ENCODE measurements at places on chromosomes 7 and 10.

DNA sequence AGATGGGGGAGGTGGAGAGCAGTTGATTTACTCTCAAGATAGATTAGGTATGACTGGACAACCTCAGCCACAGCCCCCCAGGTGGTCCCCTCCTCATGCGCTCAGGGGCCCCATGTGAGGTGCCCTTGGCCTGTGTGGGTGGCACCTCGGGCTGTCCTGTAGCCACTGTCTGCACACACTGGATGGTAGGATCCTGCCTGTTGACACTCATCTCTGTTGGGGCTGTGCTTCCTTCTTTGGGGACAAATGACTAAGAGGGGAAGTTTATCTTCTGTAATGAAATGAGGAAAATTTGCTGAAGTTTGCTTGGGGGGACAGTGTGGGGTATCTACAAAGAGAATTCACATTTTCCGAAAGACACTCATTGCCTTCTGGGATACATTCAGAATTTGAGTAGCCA is 53.6 kb upstream of the ANTXRL start:
- DNase-seq: no peak

- no peak for DNase-seq
These were observed 33.6 kb downstream of the ZNF22 start for GRCh38 chr10:45034301-45034700.

DNA sequence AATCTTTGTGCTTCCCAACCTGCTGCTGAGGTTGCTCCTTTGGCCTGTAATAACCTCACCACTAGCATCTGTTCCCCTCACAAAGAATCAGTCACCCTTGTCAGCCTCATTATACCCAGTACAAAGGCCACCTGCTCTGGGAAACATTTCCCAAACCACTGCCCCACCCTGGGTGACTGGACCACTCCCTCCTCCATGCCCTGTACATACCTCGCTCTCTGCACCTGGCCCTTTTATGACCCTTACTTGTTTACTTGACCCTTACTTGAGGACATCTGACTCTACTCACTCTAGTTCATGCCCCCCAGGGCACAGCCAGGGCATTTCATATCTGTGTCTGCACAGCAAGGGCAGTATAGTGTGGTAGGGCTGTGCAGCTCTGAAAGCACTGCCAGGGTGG is 21.4 kb upstream of the AOC1 start:
- no peak for DNase-seq

DNA sequence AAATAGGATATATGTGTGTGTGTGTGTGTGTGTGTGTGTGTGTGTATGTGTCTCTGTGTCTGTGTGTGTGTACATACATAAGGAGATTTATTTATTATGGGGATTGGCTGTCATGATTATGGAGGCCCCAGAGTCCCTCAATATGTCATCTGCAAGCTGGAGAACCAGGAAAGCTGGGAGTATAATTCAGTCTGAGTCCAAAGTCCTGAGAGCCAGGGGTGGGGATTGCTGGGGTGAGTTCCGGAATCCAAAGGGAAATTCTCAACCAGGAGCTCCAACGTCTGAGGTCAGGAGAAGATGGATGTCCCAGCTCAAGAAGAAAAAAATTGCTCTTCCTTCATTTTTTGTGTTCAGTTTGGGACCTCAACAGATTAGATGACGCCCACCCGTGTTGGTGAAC is 50.7 kb upstream of the PLPP4 start:
- no peak for DNase-seq

DNA sequence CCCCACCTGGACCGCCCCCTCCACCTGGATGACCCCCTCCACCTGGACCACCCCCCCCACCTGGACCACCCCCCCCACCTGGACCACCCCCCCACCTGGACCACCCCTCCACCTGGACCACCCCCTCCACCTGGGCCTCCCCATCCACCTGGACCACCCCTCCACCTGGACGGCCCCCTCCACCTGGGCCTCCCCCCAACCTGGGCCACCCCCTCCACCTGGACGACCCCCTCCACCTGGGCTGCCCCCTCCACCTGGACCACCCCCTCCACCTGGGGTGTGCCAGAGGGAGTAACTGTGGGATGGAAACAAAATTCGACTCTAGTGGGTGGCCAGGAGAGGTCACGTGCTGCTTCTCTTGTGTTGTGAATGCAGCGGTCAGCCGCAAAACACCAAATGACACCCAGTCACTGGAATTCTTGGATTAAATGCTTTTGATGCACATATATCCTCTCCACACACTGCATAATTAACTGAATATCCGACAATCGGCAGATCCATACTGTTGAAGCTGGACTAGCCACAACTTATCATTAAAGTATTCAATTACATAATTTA is 316.7 kb downstream of the PTPRN2 start:
- DNase-seq: no peak

- peak; percentile 30 for DNase-seq
These were observed 19.2 kb upstream of the BMPER start for GRCh38 chr7:33886149-33886623.

GRCh38 chr10:125094806-125095205 is 65.6 kb downstream of the CTBP2 start:
- DNase-seq: no peak

DNA sequence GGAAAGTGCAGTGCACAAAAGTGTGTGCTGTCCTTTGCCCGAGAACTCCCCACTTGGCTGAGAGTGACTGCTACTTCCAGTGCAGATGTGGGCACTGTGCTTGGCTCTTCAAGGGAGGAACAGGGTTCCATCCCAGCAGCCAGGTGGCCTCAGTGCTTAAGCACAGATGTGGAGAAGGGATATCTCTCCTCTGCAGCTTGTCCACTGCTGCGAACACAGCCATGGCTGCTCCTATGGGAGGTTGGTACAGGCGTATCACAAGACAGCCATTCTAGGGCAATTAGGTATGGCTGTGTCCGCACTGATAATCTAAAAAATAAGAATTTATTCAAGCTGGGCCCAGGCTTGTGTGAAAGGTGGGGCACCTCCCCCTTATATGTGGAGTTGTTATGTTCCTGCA is 66.6 kb downstream of the GLCCI1 start:
- DNase-seq: no peak

- no peak for DNase-seq
These were observed 86.1 kb upstream of the PCBD1 start for GRCh38 chr10:70974351-70974901.

GRCh38 chr7:4861227-4861626 is 603 bp downstream of the PAPOLB start:
- DNase-seq: no peak

DNA sequence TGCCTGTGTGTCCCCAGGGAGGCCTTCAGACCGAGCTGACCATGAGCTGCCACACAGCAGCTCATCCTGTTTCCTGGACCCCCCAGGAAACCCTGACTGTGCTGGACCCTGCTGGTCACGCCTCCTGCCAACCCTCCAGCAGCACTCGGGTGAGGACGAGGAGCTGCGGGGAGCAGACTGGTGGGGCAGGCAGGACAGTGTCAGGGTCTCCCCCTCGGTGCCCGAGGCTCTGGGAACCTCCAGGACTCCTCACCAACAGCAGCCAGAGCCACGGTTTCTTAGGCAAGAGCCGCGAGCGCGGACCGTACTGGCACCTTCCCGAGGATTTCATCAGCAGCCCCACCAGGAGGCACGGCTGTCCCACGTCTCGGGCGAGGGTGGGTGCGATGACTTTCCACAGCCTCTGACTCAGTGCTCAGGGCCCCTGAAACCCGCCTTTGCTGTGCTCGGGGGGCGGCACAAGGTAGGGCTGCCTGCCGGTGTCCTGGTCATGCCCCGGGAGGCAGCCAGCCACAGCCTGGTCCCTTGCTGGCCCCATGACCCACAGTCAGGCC is 186.9 kb downstream of the ELFN1 start:
- DNase-seq: no peak

DNA sequence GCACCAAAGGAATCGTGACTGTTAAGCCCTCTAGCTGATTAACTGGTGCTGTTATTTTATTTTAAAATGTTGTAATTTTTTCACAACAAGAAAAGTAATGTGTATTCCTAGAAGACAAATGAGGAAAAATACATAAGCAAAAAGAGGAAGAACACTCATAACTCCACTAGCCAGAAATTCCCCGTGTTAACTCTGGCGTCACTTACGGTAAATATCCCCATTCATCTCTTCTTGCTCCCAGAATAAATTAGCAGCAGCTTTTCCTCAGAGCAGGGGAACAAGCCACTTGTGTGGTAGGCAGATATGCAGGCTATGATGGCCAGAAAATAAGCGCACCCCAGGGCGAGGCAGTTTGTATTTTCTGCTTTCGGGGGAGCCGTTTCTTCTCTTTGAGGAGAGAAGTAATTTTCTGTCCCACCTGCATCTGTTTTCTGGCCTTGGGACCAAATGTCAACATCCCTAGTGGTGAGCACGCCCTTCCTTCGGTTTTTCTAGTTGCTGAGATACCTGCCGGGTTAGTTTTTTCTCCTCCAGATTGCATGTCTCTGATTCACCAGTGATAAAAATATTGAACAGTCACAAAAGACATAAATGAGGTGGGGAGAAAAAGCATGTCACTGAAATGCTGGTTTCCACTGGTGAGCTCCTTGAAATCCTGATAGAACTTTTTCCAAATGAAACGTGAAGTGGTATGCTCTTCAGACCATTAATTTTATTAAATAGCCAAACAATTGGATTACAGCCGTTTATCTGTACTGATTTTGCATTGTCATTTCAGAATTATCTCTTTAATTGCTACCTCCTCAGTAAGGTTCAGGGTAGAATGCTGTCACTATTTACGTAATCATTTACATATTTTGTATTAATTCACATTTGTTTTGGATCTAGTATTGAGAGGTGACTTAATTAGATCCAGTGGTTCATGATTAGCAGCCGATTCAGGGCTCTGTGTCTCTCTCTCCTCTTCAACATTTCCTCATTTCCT is 268.1 kb downstream of the CAMK1D start:
- no peak for DNase-seq

DNA sequence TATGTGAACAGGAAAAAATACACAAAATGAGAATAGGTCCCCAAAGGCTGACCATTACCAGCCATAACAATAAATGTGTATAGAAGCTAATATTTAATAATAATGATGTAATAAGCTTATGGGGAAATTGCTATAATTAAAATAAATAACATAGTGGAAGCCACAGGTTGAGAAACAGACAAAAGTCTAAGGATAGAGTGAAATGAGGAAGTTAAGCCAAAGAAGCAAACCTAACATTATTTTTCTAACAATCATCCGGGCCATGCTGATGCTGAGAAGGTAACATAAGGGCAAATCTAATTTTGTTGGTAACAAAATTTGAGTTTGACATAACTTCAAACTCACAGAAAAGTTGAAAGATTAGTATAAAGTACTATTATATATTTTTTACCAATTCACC is 115.9 kb downstream of the MICU1 start:
- DNase-seq: no peak

- DNase-seq: no peak
These were observed 121.1 kb downstream of the C10orf90 start for GRCh38 chr10:126549344-126549743.

- DNase-seq: no peak
These were observed 30.5 kb upstream of the CPXM2 start for GRCh38 chr10:123922126-123922525.

DNA sequence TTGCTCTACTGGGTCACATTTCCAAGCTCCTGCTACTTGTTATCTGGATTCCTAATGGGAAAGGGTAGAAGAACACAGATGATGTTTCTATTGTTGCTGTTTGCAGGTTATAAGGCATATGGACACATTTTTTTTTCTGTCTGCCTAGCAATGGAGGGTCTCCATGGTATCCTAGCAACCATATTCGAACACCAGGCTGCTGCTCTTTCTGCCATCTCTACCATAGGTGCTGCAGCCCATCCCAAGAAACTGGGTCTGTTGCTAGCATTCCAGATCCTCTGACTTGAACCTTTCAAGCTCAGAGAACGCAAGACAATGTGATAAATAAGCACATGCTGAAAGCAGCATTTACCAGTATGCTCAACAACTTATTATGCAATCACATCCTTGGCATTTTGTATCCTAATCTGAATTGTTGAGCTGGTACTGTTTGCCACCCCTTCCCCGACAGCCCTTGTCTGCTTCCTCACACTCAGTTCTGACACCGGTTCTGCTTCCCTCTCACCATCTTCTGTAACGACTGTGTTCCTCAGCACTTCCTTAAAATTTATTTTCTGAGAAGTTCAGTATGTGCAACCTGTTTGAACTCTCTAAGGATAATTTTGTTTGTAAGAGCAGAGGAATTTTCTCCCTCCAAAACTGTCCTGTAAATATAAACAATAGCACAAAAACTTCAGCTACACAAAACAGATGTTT is 6.2 kb downstream of the PRKG1 start:
- DNase-seq: no peak

DNA sequence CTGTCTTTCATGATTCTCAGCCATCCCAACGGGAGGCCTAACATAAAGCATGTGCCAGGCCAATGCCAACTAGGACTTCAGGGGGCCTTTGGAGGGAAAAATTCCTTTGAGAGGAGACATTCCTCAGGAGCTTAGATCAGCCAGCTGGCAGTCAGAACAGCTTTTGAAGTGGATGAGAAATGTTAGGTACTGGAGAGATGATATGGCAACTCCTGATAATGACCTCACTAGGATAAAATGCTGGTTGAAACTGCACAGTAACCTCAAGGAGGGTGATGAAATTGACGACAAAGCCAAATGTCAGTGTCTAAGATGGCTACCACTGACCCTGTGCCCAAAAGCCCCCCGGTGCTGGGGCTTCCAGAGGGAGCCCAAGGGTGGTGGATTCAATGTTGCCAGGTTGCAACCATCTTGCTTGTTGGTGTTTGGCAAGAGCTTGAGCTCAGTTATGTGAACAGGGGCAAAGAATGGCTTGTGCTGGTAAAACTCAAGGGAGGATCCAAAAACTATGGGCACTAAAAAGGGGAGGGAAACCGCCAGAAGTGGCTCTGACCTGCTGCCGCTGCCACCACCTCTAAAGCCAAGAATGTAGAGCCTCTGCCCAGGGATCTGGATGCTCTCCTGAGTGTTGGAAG is 121.2 kb downstream of the UBE2H start:
- DNase-seq: no peak

DNA sequence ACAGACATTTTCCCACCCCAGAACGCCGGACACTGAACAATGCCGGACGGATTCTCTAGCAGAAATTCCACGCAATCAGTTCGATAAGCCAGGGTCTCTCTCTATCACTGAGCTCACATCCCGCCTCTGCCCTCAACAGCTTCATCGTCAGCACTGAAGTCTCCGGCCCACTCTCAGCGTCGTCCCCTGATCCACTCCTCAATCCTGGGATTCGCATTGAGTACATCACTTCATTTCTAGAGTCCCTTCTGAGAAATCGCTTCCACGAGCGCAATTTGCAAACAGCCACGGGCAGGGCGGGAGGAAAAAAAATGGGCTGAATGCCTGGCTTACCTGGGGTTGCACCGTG is 365 bp downstream of the YME1L1 start:
- no peak for DNase-seq

GRCh38 chr7:100888291-100888987 is 1.1 kb downstream of the UFSP1 start:
- DNase-seq: no peak

DNA sequence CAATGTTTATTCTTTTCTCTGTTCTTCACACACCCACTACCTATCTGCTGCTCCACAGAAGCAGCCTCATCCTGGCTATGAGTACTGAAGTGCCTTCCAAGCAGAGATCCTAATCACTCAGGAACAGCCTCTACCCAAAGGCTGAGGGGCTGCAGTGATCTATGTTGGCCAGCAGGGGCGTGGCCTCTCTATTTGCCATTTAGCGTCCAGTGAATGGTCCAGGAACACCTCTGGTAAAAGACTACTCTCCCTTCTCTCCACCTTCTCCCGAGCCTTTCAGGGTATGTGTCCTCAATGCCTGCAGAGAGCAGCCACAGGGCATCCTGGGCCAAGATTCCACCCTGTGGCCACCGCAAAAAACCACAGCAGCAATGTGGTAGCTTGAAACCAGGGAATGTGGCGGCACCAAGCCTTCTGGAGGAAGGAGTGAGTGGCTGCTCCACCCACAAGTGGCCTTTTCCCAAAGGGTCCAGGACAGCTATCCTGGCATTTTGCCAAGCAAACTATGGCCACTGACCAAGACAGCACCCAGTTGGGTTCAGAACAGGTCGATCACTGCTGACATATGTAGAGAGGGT is 70.9 kb downstream of the SYPL1 start:
- no peak for DNase-seq
